Activated naive CD8-positive, alpha-beta T cell treated with anti-CD3 and anti-CD28 coated beads for 36 hours (primary cell): ENCODE measurements at places on chromosomes 2 and 18.

- no peak for DNase-seq
Measured at GRCh38 chr2:37774976-37775907, 103.8 kb upstream of the CDC42EP3 start.

- no peak for DNase-seq
Measured at GRCh38 chr2:188345831-188346458, 54.3 kb downstream of the GULP1 start.

DNA sequence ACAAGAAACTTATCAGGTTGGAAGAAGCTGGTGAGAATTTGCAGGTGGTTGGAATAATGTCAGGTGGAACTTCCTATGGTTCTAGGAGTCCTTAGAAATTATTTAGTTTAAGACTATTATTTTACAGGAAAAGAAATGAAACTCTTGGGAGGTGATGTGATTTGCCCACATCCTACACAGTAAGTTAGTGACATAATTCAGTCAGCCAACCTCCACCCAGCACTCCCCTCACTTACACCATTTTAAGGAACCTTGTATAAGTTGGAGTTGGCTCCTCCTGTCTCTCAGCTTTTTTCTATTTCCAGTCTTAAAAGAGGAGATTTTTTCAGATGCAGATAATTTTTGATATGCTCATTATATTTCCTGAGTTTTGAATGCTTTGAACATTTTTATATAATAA lies 86.4 kb downstream of the SKA1 start:
- DNase-seq: no peak

DNA sequence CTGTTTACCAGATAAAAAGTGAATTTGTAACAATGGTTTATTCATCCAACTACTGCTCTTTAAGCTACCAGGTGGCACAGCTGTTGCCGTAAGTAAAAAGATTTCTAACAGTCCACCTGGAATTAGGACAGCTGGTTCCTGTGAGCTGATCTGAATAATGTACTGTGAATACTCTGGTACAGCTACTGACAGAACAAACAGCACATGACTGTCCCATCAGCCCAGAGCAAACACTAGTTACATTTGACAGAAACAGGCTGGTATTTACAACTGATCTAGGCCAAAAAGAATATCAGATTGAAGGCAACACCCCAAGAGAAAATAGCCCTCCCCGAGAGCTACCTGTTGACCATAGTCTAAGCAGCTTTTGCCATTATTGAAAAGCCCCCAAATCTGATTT lies 840.4 kb downstream of the CPS1 start:
- DNase-seq: no peak

GRCh38 chr2:105504459-105504858 lies 105.6 kb upstream of the FHL2 start:
- no peak for DNase-seq

- DNase-seq: no peak
Measured at GRCh38 chr2:234814374-234814773, 137.4 kb upstream of the SH3BP4 start.

- no peak for DNase-seq
Measured at GRCh38 chr2:7844414-7844965, 837.4 kb upstream of the ID2 start.

GRCh38 chr2:136101042-136101441 lies 16.9 kb downstream of the CXCR4 start:
- DNase-seq: no peak

DNA sequence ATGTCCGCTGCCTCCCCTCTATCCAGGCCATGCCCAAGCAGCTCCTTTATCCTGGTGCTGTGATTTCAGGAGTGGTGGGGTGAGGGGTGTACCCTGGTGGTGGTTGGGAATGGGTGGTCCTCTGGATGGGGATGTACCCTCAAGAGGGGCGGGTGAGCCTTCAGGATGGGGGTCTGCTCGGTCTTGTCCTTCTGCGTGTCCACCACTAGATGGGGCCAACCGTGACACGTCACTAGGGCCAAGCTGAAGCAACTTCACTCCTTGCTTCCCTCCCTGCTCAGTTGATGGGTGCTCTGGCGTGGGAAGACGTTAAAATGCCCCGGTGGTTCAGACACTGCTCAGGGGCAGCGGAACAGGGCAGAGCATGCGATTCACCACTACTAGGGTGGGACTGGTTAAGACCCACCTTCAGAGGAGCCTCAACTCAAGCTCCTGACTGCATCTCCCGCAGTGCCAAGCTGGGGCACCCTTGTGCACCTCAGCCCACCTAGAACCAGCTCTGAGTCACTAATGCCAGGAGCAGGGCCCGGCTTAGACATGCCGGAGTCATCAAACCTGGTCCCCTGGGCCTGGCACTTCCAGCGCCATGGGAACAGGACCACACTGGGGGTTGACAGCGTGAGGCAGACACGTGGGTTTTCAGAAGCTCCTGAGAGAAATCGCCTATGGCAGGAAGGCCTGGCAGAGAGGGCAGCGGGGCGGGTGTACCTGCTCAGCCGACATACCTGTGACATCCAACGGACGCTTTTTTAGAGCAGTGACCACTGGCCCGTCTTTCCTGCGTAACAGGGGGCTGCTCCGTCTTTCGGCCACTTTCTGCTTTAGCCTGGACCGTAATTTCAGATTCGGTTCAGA lies 256.7 kb downstream of the HDAC4 start:
- peak; percentile 36 for DNase-seq

DNA sequence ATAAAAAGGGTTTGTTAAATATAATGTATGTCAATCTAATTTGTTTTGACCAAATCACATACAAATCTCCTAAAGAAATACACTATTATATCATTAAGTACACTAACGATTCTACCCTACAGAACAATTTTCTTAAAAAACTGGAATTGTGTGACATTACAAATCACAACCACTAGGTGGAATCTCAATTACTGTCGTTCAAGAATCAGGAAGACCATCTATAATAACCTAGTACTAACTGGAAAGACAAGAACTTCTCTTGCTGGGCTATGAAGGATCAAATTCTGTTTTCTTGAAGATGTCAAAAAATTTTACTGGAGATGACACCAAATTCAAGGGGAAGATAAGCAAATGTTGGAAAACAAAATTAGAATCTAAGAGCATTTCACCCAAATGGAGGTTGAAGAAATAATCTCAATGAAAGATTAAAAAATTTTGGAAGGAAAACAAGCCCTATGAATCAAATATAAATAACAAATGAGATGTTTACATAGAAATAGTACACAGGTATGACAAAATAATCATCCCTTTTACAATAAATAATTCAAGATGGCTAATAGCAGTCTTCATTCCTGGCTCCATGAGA lies 110.9 kb downstream of the STK39 start:
- DNase-seq: no peak

- DNase-seq: no peak
Measured at GRCh38 chr2:191446910-191447309, 201.7 kb downstream of the MYO1B start.

DNA sequence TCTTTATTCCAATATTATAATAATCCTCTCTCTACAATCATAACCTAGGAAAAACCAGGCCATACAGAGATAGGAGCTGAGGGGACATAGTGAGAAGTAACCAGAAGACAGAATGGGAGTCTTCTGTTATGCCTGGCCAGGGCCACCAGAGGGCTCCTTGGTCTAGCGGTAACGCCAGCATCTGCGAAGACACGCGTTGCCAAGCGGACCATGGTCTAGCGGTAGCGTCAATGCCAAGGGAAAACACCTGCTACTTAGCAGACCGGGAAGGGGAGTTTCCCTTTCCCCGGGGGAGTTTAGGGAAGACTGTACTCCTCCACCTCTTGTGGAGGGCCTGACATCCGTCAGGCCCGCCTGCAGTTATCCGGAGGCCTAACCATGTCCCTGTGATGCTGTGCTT lies 36.6 kb downstream of the ARL6IP6 start:
- DNase-seq: peak; percentile 3

DNA sequence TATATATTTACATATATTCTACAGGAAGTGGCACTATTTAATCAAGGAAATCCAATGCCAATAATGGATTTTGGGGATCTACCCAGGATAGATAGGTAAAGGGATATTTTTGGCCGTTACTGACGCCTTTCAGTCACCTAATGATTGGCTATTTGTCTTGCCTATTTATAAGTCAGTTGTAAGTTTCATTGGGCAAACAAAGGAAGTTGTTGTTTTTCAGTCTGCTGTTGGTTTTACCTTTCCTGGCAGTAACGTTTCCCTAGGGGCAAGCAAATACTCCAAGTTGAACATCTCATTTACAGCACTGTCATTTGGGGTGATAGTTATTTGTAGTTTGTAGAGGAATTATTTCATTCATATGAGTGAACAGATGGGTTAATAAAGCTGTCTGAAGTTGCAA lies 17.0 kb upstream of the LANCL1 start:
- DNase-seq: no peak

GRCh38 chr2:99891428-99891780 lies 251.0 kb downstream of the AFF3 start:
- no peak for DNase-seq

DNA sequence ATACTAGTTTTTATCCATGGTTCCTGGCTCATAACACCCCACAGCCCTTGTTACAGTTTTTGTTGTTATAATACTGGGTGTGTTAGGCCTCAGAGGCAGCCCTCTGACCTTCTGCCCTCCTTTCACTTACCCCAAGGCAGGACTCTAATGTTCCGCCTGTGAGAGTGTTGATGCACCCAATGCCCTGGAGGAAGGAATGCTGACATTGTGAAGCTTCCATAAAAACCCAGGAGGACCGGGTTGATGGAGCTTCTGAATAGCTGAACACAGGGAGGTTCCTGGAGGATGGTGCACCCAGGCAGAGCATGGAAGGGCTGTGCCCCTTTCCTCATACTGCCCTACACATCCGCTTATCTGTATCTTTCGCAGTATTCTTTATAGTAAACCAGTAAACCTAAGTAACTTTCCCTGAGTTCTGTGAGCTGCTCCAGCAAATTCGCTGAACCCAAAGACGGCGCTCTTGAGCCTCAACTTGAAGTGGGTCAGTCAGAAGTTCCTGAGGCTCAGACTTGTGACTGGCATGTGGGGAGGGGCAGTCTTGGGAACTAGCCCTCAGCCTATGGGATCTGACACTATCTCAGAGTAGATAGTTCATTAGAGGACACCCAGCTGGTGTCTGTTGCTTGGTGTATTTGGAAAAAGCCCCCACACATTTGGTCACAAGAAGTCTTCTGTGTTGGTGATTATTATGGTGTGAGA lies 10.4 kb downstream of the STON1 start:
- DNase-seq: no peak

DNA sequence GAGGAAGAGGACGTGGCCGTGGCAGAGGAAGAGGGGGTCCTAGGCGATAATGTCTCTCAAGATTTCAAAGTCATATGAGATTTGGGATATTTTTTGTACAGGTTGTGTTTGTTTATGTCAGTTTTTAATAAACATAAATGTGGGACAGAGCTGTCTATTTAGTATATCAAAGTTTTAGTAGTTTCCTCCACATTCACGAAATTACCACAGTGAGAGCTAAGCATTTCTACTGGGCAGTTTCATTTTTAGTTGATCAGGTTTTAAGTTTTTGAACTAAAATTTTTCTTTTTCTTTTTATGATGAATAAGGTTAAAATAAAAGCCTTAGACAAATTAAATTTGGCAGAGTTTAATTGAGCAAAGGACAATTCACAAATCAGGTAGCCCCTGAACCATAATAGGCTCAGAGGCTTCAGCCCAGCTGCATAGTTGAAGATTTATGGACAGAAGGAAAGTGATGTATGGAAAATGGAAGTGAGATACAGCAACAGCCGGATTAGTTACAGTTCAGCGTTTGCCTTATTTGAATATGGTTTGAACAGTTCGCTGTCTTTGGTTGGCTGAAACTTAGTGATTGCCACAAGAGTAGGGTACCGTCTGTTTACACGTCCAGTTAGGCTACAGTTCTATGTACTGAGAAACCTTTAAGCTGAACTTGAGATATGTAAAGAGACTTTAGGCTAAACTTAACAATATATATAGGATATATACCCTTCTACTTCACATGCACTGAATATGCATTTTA lies 17.1 kb downstream of the SNRPD1 start:
- no peak for DNase-seq

GRCh38 chr2:85935170-85935745 lies 46.5 kb upstream of the ST3GAL5 start:
- DNase-seq: no peak

DNA sequence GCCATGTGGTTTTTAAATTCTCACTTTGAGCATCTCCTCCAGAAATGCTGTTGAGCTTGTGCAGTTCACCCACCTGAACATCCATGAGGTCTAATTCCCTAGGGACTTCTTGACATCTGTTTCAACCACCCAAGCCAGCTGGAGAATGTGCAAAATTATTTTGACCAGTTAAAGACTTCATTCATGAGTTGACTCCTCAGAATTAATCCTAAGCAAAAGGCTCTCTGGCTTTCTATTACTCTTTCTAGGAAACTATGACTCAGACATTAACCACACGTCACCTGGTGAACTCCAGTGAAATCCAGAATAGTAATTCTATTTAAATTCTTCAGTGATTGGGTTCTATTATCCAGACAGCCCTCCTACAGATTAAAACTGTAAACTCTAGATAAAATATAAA lies 247.5 kb downstream of the NBAS start:
- no peak for DNase-seq

GRCh38 chr2:29733965-29734364 lies 187.4 kb downstream of the ALK start:
- DNase-seq: no peak

GRCh38 chr2:98482362-98482761 lies 37.7 kb downstream of the INPP4A start:
- no peak for DNase-seq

GRCh38 chr2:173874894-173875237 lies 90.3 kb downstream of the SP3 start:
- DNase-seq: no peak

- no peak for DNase-seq
Measured at GRCh38 chr2:221431477-221431876, 140.6 kb downstream of the EPHA4 start.

DNA sequence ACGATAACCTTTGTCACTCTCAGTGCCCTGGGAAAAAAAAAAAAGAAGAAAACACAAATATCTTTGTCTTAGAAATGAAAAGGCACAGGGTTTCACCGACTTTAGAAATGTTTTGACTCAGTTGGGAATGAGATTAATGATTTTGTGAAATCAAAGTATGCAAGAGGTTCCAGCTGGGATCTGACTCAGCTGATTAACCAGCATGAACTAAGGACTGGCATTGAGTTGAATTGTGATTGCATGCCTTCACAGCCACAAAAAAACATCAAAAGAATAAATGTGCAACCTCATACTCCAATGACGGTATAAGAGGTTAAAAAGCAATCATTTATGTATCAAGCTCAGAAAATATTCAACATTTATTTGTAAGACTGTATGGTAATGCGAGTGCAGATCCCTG lies 566.6 kb upstream of the DSEL start:
- no peak for DNase-seq

DNA sequence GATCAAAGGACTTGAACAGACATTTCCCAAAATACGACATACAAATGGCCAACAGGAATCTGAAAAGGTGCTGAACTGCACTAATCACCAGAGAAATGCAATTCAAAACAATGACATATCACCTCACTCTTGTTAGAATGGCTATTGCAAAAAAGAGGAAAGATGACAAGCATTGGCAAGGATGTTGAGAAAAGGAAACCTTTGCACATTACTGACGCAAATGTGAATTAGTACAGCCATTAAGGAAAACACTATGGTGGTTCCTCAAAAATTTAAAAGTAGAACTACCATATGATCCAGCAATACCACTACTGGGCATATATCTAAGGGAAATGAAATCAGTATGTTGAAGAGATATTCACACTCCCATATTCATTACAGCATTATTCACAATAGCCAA lies 57.7 kb upstream of the ASPRV1 start:
- DNase-seq: no peak
